ENCODE measurements at places on chromosomes 13 and 19.

GRCh38 chr13:79992111-79992510 lies 348.8 kb downstream of the SPRY2 start:
- DNase-seq: no peak

DNA sequence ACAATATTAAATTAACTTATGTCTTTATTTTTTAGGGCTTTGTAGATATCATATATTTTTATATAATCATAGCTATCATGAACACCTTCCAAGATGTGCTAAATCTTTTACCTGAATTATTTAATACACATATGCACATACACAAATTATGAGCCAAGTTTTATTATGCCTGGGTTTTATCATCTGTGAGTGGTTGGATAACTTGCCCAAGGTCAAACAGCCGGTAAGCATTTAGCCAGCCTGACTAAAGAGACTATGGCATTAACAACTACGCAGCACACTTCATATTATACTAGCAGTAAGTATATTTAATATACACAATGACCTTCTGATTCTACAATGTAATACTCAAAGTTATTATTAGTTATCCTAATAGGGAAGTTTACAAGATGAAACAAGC lies 132.7 kb downstream of the FREM2 start:
- no peak for DNase-seq

GRCh38 chr19:43809762-43810696 lies 7.8 kb upstream of the LYPD5 start:
- no peak for DNase-seq

GRCh38 chr13:42412812-42413483 lies 141.0 kb downstream of the AKAP11 start:
- no peak for DNase-seq

DNA sequence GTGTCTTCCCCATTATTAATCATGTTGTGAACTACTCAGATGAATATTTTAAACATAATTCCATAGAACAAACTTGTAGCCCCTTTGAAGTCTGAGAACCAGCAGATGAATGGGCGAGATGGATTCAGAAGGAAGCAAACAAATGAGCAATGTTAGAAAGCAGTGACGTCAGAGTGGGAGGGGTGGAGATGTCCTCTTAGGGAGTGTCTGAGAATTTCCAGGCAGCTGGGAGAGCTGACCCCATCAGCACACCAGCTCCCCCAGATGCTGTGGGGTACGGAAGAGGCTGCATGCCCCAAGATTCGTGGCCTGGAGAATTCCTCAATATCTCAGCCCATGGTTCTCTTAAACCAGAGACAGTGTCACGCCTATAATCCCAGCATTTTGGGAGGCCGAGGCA lies 68.6 kb downstream of the DPF1 start:
- no peak for DNase-seq

DNA sequence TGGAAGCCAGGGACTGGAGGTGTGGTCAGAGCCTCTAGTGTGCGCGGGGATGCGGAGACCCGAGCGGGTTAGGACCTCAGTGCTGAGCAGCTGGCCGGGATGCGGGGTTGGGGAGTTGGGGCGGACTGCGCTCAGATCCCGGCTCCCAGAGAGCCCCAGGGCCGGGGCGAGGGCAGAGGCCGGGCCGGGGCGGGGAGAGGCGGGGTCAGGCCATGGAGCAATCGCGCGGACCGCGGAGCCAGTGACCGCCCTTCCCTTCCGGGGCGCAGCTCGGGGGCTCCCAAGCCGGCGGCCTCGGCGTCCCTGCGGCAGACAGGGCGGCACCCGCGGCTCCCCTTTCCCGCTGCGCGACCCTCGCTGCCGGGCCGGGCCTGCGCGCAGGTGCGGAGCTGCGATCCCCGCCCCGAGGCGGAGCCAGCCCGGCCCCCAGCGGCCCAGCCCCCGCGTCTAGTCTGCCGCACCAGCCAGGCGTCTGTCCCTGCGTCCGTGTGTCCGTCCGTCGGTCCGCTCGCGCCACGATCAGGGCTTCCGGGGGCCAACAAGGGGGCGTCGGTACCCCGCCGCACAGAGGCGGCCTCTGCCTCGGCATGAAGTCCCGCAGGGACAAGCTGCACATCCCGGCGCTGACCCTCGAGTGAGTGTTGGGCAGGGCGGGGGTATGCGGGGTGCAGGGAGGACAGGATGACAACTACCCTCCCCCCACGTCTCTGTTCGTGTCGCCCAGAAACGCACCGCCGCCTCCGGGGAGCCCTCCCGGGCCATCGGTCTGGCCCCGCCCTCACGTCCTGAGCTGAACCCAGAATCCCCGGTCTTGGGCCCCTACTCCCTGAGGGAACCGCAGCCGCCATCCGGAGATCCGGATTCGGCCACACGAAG lies 12.4 kb downstream of the MAST3 start:
- DNase-seq: no peak

- DNase-seq: no peak
These were observed 39.4 kb downstream of the VAV1 start for GRCh38 chr19:6811906-6812305.

- DNase-seq: no peak
These were observed 11.3 kb upstream of the UBL3 start for GRCh38 chr13:29861694-29862110.

DNA sequence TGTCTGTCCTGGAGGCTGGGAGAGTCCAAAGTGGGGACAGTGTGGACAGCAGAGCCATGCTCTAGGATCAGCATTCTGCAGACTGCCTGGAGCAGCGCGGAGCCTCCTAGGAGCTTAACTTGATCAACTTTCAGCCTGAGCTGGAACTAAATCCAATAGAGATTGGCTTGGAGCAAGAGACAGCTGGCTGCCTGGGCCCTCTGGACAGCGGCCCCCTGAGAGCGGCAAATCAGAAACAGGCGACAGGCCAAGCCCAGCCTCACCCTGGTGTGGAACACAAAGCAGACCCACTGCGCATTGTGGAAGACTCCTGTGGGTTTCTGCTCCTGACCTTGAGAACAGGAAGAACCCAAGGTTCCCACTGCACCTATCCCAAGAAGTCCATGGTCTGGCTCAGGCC lies 462.2 kb downstream of the TSHZ3 start:
- DNase-seq: no peak

- no peak for DNase-seq
These were observed 57.3 kb upstream of the LRCH1 start for GRCh38 chr13:46495651-46496050.

GRCh38 chr13:74978591-74978990 lies 503.4 kb downstream of the TBC1D4 start:
- no peak for DNase-seq

DNA sequence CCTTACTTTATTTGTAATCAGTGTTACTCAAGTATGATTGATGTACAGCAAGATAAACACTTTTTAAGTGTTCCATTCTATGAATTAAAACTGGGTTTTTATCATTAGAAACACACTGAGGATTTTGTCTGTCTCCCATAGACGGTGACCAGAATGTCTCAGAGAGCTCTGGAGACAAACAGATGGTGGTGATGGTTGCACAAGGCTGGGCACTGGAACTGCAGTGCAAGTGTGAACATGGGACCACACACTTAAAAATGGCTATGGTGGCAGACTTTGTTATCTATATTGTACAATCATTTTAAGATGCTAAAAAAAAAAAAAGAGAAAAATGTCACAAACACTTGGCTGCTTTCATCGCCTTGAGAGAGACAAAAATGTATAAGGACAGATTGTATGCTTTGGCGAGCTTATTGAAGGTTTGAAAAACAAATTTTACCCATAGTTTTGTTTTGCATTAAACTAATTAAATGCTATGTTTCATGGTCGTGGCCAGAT lies 273.0 kb downstream of the SHISA2 start:
- no peak for DNase-seq

- no peak for DNase-seq
These were observed 13.1 kb downstream of the SETDB2 start for GRCh38 chr13:49457221-49457620.

DNA sequence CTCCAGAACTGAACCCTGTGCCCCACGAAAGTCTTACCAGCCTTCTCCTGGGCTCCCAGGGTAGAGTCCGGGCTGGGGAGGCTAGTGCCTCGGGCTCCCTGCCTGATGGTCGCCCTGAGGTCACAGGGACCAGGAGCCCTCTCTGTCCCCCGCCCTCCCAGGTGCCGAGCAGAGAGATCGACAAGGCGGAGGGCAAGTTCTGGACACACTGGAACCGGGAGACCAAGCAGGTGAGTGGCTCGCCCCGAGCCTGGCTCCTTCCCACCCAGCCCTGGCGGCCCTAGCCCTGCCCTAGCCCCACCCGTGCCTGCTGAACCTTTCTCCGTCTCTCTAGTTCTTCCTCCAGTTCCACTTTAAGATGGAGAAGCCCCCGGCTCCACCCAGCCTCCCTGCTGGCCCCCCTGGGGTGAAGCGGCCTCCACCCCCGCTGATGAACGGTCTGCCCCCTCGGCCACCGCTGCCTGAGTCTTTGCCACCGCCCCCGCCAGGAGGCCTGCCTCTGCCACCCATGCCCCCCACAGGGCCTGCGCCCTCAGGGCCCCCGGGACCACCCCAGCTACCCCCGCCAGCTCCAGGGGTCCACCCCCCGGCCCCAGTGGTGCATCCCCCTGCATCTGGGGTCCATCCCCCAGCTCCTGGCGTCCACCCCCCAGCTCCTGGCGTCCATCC lies 1.6 kb upstream of the AMH start:
- no peak for DNase-seq

GRCh38 chr19:16258440-16258903 lies 60.8 kb downstream of the AP1M1 start:
- no peak for DNase-seq

DNA sequence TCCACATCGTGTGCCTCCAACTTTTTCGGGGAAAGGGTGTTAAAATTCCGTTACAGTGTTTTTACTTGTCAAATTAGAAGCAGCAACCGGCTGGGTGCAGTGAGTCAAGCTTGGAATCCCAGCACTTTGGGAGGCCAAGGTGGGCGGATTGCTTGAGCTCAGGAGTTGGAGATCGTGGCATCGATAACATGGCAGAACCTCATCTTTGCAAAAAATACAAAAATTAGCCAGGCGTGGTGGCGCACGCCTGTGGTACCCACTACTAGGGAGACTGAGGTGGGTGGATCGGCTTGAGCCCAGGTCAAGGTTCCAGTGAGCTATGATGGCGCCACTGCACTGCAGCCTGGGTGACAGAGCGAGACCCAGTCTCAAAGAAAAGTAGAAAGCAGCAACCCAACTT lies 1.1 kb upstream of the SLC35E1 start:
- no peak for DNase-seq

DNA sequence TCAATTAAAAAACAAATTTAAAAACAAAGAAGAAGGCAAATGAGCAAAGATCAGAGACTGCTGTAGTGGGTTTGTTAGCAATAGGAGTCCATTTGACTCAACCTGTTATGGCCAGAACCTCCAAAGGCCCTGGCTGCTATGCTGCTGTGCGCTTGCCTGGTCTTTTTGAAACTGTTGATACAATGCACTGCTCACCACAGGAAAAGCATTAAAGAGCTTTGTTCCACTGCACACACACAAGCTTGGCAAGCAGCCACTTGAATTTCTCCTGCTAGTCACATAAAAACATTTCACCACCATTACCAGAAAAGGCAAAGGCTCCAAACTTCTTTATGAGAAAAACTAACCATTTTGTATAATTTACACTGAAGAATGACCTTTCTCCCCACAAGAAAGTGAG lies 132.2 kb downstream of the FREM2 start:
- no peak for DNase-seq

DNA sequence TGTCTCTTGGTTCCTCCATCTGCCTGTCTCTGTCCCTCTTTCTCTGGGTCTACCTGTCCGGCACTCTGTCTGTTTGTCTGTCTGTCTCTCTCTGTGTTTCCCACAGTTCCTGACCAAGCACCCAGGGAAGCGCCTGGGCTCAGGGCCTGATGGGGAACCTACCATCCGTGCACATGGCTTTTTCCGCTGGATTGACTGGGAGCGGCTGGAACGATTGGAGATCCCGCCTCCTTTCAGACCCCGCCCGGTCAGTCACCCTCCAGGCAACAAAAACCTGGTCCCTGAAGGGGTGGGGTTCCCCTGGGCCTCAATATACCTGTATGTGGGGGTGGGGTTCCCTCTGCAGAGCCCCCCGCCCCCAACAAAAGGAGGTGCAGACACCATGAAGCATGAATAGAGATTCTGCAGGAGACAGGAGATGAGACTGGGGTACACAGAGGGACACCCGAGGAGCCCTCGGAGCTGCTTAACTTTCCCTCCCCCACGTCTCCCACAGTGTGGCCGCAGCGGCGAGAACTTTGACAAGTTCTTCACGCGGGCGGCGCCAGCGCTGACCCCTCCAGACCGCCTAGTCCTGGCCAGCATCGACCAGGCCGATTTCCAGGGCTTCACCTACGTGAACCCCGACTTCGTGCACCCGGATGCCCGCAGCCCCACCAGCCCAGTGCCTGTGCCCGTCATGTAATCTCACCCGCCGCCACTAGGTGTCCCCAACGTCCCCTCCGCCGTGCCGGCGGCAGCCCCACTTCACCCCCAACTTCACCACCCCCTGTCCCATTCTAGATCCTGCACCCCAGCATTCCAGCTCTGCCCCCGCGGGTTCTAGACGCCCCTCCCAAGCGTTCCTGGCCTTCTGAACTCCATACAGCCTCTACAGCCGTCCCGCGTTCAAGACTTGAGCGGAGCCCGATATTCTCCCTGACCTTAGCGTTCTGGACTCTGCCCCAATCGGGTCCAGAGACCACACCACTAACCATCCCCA lies 2.6 kb upstream of the CACNG7 start:
- DNase-seq: no peak

DNA sequence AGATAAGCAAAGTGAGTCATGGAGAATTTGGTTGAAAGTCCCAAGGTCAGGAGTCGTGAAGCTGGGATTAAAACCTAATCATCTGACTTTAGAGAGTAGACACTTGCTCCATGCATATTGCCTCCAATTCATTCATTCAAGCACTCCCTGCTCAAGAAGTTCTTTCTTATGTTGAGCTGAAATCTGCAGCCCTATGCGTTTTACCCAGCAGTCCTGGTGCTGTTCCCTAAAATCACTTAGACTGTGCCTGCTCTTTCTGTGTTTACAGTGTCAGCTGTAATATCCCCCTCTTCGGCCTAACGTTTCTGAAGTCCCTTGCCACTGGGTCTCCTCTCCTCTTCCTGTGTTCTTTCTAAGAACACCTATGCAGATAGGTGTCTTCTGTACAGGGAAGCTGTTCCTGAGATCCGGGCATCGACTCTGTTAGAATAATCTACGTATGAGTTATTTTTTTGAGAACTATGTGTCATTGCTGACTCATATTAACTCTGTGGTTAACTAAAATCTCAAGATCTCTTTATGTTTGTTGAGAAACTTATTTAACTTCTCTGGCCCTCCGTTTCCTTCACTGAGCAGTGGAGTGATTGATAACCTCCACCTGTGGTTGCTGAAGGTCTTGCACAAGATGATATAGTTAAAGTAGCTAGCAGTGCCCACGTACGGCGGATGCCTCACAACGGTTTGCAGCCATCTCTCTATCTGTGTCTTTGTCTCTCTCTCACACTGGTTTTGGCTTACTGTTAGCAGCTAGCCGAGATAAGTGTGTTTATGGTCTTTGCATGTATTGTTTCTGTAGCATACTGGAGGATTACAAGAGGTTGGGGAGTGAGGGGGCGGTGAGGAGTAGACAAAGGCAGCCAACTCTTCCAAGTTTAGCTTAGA lies 4.7 kb downstream of the ALOX5AP start:
- peak; percentile 35 for DNase-seq

GRCh38 chr19:7307590-7308218 lies 13.5 kb upstream of the INSR start:
- no peak for DNase-seq

GRCh38 chr19:32362318-32362691 lies 16.9 kb downstream of the ZNF507 start:
- DNase-seq: no peak
